ENCODE measurements at places on chromosomes 5 and 9.
A peak's percentile ranks its signal among the peaks of the same experiment; 100 is the strongest.

- DNase-seq, result no peak
Measured at GRCh38 chr9:93025736-93026135, 32.8 kb upstream of the SUSD3 start.

GRCh38 chr5:142984011-142984410 is 213.8 kb downstream of the ARHGAP26 start:
- DNase-seq, result no peak

DNA sequence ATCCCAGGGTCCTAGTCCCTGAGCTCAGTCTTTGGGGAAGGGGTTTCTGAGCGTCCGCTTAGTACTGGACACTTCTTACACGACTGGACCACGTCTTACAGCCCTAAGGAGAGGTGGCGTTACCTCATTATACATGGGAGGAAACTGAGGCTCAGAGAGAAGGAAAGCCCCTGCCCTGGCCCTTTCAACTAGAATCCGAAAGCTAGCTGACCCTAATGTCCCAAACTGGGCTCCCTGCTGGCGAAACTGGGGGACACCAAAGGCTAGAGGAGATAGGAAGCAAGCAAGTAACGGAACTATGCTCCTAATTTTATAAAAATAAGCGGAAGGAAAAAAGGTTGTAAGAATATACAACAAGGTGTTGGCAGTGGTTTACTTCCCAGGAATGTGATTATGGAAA is 14.2 kb downstream of the LHX6 start:
- no peak for DNase-seq

- no peak for DNase-seq
Measured at GRCh38 chr9:131657940-131658339, 81.9 kb downstream of the RAPGEF1 start.

DNA sequence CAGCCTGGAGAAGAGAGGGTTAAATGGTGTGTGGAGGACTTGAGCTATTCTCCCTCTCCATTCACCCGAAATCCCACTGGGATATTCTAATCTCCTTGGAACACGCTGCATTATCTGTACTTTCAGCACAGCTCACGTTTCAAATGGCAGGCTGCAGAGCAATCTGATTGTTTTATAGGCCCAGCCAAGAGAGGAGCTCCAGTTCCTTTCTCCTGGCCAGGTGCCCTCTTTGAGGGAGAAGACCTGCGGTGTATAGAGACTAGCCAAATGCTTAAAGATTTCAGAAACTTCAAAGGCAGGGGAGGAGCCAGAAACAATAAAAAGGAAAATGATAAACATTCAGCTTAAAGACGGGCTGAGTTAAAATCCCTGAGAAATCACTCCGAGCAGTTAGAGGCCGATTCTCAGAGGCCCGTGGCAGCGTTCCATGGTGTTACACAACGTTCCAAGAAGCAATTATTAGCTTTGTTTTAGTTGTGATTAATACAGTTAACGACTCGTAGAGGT is 564.0 kb upstream of the KLF4 start:
- peak; percentile 13 for DNase-seq

- DNase-seq, result peak; percentile 97
Measured at GRCh38 chr9:14198841-14199455, 115.0 kb downstream of the NFIB start.

Measured in C1 segment of cervical spinal cord (tissue), 14 donors.